Activated naive CD8-positive, alpha-beta T cell treated with anti-CD3 and anti-CD28 coated beads, Interleukin-2, amount 50 U/mL, for 24 hours (primary cell): ENCODE measurements at places on chromosomes 3 and 15.

DNA sequence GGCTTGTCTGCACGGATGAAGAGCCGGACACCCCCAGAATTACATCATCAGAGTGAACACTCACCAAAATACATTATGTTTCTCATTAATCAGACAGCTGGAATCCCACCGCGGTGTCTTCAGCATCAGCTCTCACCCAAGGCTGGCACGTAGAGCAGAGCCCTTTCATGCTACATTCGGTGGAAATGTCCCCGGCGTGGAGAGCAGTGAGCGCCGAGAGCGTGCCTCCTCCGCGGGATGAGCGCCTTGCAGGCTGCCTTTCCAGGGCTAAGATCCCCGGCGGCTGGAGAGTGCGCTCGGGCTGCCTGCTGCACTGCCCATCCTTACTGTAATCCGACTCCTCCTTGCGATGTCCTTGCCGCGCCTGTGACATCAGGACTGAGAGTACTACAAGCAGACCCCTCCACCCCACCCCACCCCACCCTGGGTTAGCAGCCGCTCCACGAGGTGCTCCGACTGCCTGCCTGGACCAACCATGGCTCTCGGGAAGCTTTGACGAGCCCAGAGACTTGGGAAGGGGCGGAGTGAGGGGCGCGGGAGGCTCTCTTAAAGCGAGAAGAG is at the start of gene ZNF385D:
Gene ZNF385D, minus strand, starts transcription at position 380 of the 561 bp plus-strand sequence. Its CDS starts 294 bp downstream, at position 86.
- no peak for DNase-seq

DNA sequence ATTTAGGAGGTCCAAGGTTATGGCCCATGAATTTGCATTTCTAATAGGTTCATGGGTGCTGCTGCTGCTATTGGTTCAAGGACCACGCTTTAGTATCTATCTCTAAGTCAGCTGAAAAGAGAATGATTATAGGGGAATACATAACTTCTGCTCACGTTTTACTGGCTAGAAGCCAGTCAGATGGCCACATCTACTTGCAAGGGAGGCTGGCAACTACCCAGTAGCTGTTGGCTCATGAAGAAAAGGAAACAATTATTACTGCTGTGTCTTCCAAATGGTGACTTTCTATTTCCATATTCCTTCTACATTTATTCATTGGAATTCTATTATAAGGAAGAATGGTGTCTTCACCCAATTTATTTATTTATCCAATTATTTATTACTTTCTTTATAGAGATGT is 54.2 kb downstream of the SLC25A36 start:
- no peak for DNase-seq

GRCh38 chr3:195148549-195148948 is 122.4 kb downstream of the XXYLT1 start:
- DNase-seq = no peak

DNA sequence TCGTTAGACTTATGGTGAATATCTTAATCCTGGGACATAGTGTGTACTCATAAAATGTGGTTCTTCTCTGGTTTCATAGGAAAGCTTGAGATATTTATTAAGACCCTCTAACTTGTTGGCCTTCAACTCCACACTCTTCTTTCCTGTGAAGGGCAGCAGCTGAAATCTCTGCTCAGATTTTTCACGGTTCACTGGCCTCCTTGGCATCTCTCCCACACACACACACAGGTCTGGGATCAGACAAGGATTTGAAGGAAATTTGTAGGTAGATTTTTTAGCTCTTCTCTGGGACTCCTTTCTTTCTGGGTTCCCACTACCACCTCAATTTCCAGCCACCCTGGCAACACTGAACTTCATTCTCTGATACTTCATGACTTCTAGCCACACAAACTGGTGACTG is 70.2 kb downstream of the MYRIP start:
- DNase-seq = no peak

DNA sequence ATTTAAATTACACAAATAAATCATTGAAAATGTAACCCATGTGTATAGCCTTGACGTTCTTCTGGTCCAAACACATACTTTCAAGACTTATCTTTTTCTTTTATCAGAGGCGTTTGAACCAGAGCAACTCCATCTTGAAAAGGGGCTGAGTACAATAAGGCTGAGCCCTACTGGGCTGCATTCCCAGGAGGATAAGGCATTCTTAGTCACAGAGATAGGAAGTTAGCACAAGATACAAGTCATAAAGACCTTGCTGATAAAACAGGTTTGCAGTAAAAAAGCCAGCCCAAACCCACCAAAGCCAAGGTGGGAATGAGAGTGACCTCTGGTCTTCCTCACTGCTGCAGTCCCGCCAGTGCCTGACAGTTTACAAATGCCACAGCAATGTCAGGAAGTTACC is 101.0 kb upstream of the IGSF10 start:
- no peak for DNase-seq

GRCh38 chr3:30044515-30044914 is 561.9 kb upstream of the TGFBR2 start:
- DNase-seq = no peak

DNA sequence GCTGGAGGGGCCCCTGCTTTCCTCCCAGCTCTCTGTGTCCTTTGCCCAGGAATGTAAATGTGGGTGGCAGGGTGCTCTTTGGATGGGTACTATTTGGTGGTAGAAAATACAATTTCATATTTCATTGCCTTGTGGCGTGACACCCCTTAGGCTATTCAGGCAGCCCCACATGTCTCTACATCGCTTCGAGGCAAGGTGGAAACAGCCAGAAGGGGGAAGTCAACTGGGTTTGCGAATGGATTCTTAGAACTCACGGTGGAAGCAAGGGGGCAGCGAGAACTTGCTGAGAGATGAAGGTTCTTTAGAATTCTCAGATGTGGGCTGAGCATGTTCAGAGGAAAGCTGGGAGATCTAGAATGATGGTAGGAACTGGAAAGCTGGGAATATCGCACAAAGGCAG is 25.3 kb downstream of the PLA2G4D start:
- no peak for DNase-seq

GRCh38 chr3:126321490-126321889 is 35.7 kb downstream of the KLF15 start:
- DNase-seq = no peak

GRCh38 chr15:43529141-43529540 is 11.7 kb downstream of the MAP1A start:
- DNase-seq = no peak

DNA sequence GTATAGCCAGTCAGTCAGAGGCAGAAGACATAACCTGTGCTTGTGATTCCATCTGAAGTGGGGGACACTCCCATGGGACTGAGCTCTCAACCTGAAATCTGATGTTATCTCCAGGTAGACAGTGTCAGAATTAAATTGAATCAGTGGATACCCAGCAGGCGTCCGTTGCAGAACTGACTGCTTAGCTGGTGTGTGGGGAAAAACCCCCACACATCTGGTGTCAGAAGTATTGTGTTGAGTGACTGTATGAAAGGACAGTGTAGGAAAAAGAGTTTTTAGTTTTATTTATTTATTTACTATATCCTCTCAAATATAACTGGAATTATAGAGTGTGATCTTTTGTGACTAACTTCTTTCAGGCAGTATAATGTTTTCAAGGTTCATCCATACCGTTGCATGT is 10.4 kb downstream of the KPNA4 start:
- DNase-seq = no peak

GRCh38 chr3:48125886-48126622 is 62.2 kb downstream of the CDC25A start:
- no peak for DNase-seq

- no peak for DNase-seq
These were observed 135.0 kb upstream of the FAM3D start for GRCh38 chr3:58801541-58801940.

- no peak for DNase-seq
These were observed 28.7 kb downstream of the ATP1B3 start for GRCh38 chr3:141905129-141905528.

GRCh38 chr3:142884531-142884930 is 4.4 kb downstream of the PCOLCE2 start:
- no peak for DNase-seq

GRCh38 chr15:66834881-66835878 is 133.1 kb downstream of the SMAD6 start:
- no peak for DNase-seq

DNA sequence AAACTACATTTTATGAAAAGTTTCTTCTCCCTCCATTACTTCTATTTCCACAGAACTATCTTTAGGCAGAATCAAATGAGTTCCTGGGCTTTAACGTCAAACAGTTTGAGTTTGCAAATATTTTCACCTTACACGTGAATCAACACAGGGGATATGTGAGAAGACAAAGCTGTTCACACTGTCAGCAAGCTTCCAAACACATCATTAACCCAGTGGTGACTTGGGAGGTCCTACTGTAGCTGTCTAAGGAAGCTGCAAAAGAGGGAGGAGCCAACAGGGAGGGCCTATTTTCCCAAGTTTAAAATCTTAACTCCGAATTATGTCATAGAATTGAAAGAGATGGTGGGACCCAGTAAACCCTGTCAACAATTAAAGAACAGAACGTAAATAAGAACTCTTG is 337.8 kb upstream of the DNAJC19 start:
- no peak for DNase-seq

GRCh38 chr3:43874290-43874689 is 183.6 kb downstream of the ABHD5 start:
- DNase-seq = no peak

DNA sequence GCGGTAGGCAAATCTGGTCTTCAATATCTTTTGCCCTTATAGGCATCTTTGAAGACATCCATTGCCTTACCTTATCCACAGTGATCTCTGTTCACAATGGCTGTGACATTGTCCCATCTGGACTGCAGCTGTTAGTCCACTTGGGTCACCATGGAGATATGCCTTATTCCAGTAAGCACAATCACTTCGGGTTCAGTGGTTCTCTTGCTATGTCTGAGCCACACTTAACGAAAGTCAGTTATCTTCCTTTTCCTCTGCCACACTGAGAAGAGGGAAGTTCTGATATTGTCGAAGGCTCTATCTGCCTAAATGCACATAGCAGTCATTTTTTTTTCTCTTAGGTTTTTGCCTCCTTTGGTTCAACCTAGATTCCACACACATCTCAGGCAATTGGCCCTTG is 119.0 kb upstream of the SATB1 start:
- DNase-seq = no peak

GRCh38 chr3:122104515-122105194 is 49.5 kb downstream of the CD86 start:
- DNase-seq = no peak

DNA sequence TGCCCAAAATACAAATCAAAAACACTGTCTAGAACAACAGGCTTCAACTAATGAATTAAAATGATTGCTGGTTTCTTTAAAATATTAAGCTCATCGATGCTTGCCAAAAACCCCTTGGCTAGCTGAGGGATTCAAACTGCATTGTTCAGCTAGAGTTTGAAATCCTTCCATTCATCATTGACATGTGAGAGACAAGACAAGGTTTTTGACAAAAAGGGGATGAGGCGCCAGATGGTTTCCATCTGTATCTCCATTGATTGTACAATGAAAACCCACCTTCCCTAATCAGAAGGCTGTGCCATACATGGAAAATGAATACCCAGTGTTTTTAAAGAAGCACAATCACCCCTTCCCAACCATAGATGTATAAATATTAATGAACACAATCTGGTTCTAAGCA is 67.8 kb downstream of the THRB start:
- DNase-seq = no peak

- no peak for DNase-seq
These were observed 55.5 kb downstream of the ST6GAL1 start for GRCh38 chr3:186985661-186986364.

DNA sequence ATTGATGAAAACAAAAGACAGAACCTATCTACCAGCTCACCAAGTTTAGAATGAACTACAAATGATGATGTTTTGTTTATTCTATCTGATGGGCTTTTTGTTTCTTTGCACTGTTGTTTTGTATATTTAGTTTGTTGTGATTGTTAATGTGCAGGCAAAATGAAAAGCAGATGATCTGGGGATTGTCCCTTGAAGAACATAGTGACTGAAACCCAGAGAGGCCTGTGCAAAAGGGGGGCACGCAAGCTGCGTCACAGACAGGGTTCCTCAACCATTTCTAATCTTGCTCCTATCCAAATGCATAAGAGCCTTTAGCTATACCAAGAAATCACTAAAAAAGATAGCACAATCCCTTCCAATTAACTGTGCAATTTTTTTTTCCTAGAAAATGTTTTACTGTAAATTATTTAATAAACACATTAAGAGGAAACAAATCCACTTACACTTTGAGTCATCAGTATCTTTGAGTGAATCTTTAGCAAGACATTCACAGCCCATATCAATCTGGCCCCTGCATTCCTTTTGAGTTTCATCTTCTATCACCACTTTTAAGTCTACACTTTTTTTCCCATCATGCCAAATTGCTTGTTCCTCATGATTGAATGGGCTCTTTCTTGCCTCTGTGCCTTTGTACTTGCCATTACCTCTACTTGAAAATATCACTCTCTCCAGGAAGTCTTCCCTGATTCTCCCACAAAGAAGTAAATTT is 220.3 kb downstream of the ATP8B4 start:
- DNase-seq = no peak

DNA sequence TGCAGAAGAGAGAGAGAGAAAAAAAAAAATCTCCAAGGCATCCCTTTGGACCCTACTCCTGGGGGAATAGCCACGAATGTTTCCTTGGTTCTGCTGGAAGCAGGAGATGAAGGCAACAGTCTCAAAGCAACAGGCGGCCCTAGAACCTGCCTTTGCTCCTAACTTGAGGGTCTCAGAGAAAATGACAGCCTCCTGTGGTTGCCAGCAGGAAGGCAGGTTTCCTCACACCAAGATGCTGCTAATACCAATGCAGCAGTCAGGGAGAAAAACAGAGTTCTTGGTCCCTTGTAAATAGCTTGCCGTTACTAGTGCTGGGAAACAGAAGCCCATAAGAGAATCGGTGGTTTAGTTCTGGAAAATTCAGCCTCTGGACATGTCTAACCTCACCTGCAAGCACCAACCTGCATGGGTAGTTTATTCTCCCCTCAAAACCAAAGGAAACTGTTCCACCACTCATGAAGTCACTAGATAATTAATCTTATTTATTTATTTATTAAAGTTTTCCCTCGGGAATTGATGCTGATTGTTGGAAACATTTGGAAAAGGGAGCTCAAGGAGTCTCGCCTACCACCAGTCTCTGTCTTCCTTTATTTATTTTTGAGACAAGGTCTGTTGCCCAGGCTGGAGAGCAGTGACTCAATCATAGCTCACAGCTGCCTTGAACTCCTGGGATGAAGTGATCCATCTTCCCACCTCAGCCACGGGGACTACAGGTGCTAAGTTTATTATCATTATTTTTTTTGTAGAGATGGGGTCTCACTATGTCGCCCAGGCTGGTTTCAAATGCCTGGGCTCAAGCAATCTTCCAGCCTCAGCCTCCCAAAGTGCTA is 883 bp upstream of the FRMD4B start:
- DNase-seq = no peak
